ENCODE measurements at places on chromosomes 1 and 21. TPM values are rescaled to one million over a fixed set of nuclear protein-coding genes. Genes with fewer than 3 reads are reported as not detected.

RABGGTB gene
- total RNA-seq = 37.6 TPM

DNA sequence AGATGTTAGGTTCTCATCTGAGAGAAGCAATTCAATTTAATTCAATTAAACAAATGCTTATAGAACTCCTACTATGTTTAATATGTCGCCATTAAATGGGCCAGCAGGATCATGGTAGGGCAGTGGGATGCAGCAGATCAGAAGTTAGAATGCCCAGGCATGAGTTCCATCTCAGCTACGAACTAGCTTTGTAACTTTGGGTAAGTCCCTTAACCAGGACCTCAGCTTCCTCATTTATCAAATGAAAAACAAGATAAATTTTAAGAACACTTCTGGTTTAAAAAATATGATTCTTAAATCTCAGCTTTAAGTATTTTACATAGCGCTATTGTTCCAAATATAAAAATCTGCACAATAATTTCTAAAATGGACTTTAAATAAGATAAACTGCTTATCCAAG lies 67.5 kb upstream of the GFI1 start:
- DNase-seq = no peak

DNA sequence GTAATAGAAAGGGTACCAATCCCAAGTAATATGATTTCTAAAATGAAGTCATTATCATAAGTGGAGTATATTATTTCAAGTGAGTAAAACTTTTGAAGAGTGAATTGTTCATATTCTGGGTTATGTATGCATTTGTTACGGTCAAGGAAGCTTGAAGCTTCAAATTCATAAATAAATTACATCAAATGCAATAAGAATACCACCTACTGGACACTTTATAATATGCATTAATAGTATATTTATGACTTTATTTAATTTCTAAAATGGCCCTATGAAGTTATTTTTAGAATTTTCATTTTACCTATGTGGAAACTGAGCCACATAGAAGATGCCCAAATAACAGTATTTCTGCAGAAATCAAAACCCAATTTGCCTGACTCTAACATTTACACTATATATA lies 260.6 kb downstream of the SMYD3 start:
- DNase-seq = no peak

OLFM3 gene
- not detected for total RNA-seq

DNA sequence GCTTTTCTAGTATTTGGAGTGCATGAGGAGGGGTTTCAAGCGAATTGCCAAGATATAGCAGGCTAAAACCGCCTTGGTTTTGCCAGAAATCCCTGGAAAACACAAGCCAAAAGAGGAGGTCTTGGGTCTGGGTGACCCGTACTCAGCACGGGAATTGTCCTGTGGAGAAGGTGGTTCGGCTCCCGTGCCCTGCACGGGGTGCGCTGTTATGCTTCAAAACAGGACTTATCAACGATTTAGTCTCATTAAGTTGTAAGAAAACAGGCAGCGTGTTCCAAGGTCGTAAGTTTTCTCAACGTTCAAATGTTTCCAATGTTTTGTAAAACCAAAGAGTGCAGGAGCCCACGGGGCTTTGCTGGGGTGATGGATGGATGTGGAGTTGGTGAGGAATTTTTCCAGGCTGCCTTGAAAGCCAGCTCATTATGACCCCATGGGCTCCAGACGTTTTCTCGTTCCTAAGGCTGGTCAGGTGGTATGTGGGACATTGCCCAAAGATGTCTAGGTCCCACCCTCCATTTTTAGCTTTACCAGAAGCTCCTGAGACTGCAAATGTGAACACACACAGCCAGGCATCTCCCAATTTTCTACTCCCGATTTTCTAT lies 75.4 kb upstream of the CLDN14 start:
- DNase-seq = no peak

DNA sequence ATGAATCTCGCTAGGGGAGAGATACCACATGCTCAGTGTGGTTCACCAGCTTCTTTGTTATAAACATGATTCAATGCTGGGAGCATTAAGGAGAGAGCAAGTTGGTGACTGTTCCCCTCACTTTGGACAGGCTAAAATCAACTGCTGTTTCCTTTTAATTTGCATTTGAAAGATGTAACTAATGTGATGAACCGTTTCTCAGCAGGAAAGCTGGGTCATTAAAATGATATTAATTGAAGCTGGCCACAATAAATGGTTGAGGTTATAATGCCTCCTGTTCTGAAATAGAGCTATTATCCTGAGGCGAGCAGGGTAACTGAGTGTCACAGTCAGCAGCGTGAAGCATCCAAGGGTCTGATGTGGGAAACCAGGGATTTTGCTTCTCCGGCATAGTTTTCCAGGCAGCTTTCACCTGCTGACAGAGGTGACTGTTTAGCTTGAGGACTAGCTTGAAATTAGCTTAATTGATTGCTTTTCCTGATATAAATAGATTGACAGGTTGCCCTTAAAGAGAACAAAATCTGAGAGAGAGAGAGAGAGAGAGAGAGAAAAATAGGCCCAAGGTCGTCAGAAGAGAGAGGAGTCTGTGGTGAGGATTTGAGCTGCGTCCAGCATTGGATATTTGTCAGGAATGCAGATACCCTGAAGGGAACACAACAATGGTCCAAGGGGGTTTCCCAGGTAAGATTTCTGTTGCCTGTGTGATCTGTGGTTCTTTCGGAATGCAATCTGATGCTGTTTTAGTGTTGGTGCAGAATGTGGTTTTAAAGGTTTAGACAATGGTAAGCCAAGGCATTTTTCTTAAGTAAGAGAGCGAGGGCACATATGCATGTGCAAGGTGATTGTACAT lies 209.7 kb downstream of the PATJ start:
- no peak for DNase-seq

DNA sequence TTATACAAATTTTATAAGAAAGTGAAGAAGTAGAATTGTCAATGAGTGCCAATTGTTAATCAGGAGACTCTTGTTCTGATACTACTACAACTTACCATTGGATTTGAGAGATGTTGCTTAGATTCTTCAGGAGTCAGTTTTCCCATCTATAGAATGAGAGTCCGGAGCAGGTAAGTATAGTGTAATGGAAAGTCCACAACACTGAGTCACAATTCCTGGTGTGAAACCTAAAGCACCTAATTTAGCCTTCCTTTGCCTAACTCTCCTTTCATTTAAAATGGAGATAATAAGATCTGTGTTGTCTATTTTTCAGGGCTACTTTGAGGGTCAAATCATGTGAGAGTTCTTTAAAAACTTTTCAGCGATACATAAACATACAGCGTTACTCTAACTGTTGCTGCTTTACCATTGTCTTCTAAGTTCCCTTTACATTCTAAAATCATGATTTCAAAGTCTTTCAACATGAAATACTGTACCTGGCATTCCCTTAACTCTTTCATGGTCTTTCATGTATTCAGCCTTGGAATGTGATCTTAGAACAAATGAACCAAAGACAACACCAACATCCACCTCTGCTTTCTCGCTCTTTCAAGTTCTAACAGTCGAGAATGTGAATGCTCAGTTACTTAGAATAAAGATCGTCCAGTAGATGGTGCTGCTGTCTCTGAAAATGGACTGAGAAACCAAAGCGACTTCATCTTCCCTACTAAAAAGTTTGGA lies 90.9 kb downstream of the SLC30A10 start:
- peak; percentile 28 for DNase-seq

KIF14 gene
- 3.5 TPM for total RNA-seq

DNA sequence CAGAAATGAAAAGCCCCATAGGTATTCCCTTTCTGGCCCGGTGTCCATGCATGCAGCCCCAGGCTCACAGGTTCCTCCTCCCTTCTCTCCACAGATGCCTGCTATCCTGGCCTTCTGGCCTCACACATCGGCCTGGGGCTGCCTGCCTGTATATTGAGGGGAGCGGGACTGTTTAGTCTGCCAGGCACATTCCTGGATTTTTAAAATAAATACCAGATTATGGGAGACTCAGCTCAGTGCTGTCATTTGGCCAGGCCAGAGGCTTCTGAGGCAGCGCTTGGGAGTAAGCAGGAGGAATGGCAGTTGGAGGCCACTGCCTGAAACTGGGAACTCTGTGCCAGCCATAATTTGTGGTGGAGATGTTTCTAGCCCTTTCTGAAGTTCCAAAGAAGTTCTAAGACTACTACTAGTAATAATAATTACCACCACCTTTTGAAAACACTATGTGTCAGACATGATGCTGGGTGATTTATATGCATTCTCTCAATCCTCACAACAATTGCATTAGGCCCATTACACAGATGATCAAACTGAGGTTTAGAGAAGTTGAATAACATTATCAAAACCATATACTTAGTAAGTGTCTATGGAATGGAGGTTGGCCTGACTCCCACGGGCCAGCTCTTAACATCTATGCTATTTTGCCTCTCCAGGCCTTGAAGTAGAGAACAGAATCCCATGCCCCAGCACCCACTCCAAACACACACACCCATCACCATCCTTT lies 107.6 kb downstream of the PLXNA2 start:
- DNase-seq = no peak

DNA sequence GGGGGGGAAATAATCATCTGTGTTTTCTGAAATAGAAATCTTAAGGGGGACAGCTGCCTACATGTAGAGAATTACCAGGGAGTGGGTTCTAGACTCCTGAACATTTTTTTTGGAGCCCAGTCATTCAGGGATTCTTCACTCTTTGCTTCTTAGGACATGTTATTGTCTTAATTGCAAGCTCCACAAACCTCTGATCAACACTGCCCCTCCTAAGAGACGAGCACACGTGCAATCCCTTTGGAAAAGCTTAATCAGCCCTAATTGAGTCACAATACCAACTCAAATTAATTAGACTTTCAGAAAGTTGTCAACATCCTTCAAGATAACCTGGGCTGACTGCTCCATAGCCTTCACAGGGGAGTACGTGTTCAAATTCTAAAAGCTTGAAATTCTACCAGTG lies 21.4 kb downstream of the RGS8 start:
- no peak for DNase-seq

ZNF593OS gene
- 1.7 TPM for total RNA-seq

DNA sequence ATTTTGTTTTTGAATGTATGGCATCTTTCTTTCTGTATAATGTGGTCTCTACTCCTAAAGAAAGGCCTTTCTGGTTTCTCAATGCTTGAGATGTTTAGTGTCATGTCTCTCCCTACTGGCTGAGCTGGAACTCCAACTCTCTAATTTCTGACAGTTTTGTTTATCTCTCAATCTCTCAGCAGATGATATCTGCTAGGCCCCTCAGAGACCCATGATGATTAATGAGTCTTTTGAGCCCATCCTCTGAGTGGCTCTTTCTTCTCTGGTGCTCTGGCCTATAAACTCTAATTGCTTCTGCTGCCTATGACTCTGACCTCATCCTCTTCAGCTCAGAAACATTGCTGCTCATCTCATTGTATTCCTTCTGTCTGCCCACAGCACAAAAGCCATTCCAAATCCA lies 46.6 kb downstream of the CRB1 start:
- DNase-seq = no peak

- DNase-seq = no peak
Observed at GRCh38 chr1:79827446-79827845, 820.9 kb upstream of the ADGRL4 start.

GRCh38 chr1:236875975-236876374 lies 80.9 kb downstream of the MTR start:
- no peak for DNase-seq

- no peak for DNase-seq
Observed at GRCh38 chr1:85584264-85584781, 3.8 kb downstream of the CCN1 start.

- DNase-seq = no peak
Observed at GRCh38 chr21:29610779-29611360, 312.1 kb downstream of the BACH1 start.
